ENCODE measurements at places on chromosomes 4 and X.

- DNase-seq: no peak
These were observed 32.5 kb downstream of the FGFBP1 start for GRCh38 chr4:15906020-15906443.

DNA sequence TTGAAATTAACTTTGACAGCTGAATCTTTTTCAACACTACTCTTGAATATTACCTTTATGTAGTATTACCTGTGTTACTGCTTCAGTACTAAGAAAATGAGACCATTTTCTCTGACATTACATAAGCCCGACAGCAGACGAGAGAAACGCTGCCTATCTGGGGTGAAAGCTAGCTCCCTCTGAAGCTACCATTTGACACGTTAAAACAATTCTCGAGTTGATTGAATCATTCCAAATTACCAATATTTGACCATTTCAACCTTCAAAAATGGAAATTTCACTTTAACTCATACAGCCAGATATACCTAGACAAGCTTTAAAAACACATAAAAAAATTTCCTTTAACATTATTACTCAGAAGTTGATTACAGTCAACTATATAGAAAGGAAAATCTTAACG, 836 bp downstream of the GPM6A start:
- no peak for DNase-seq

- DNase-seq: no peak
These were observed 664.0 kb upstream of the PCDH7 start for GRCh38 chr4:30056016-30056766.

GRCh38 chr4:7299010-7299907, 106.9 kb downstream of the SORCS2 start:
- DNase-seq: no peak

DNA sequence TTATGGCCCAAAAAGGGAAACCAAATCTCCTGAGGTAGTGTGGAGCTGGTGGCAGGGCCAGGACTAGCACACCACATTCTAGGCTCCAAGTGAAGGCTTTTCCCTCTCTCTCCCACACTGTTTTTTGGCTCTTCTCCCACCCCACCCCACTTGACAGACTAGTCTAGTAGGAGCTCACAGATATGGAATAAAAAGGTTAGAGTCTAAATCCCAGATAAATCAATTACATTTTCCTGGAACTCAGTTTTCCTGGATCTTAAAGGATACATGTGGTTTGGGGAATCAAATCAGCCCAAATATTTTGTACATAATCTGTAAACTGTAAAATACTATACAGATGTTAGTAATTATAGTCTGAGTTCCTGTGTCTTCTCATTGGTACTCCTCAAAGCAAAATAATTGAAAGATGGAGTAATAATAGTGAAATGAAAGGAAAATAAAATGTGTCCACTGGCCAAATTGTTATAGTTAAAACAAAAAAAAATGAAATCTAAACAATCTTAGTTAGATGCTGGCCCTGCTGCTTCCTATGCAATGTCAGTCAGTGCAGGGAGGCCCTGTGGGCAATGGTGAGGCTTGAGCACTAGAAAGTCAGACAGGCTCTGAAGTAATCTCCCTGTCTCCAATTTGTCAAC, 370.4 kb upstream of the CPEB2 start:
- no peak for DNase-seq

GRCh38 chr4:16676230-16676770, 222.1 kb downstream of the LDB2 start:
- DNase-seq: no peak

GRCh38 chrX:12349201-12349600, 210.9 kb downstream of the FRMPD4 start:
- no peak for DNase-seq

GRCh38 chr4:188876881-188877280, 737.6 kb downstream of the TRIML1 start:
- DNase-seq: no peak

DNA sequence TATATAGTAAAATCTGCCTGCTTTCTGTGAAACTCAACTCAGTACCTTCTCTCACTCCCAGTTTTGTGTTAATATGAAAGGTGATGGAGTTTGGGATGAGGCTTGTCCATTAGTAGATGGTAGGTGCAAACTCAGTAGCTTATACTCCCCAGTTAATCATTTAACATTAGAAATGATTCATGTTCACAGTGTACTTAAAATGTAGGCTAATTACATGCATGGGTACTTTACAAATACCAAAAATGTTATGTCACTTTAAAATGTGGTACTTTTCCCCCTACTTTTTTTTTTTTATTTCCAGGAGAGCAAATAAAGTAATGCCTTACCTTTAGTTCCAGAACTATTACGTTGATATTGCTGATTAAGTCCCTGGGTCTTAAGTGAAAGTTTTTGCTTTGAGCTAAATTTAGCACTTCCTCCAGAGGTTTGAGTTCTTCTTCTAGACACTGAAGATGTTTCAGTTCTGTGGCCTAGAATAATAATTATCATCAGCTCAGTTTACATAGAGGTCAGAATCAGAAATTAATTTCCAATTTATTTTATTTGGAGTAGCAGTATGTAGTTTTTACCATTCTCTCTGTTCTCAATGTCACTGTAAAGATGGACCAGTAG, 3.0 kb downstream of the IL2 start:
- no peak for DNase-seq

- DNase-seq: no peak
These were observed 38.8 kb upstream of the BEX4 start for GRCh38 chrX:103175944-103176753.

DNA sequence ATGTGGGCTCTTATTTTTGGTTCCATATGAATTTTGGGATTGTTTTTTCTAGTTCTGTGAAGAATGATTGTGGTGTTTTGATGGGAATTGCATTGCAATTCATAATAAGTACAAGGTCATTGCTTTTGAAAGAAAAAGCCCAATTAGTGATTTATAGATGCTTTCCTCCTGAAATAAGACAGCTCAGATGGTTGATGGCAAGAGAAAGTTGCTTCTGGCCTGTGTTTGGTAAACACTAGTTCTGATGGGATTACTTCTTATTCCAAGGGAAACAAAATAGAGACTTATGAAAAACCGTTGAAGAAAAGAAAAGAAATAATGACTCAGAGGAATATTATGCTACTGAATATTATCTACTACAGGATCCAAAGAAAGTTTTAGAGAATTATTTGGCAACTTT, 144.9 kb downstream of the SPANXA1 start:
- DNase-seq: no peak

- no peak for DNase-seq
These were observed 139.7 kb downstream of the MAPK10 start for GRCh38 chr4:86220121-86220520.

DNA sequence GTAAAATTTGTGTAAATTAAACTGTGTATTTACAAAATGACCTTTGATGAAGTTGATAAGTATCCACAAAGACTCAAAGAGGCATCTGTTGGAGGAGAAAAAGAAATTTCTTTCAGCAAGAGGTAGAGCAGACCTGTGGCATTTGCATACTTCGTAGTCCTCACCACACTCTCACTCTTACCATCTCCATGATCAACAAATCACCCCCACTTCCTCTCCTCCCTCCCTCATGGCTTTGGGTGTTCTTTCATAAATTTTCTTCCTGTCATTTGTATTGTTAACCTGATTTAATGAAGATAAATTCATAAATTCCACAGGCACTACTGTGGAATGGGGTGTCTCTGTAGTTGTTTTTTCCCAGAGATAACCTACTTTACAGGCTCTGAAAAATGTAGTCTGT, 366.5 kb downstream of the ZNF674 start:
- no peak for DNase-seq
